Activated CD4-positive, alpha-beta memory T cell treated with anti-CD3 and anti-CD28 coated beads, Interleukin-2, amount 10 ng/mL, durations not matched to agents 7 days and 5 days (primary cell): ENCODE measurements at places on chromosomes 4 and X. TPM values are rescaled to one million over a fixed set of nuclear protein-coding genes. Genes with fewer than 3 reads are reported as not detected.

- H3K36me3 ChIP-seq = no peaks in the 10 kb centered on the region
- no peak for DNase-seq
- H3K4me1 ChIP-seq = peaks cover 13% of the 10 kb centered on the region
These were observed 57.1 kb upstream of the NKAP start for GRCh38 chrX:120000490-120001246.

GRCh38 chr4:53921856-53922255 lies 142.5 kb downstream of the CHIC2 start:
- no peak overlapping the region for H3K4me3 ChIP-seq
- H3K4me1 ChIP-seq = no peaks in the 10 kb centered on the region
- H3K27me3 ChIP-seq = peaks cover 19% of the 10 kb centered on the region
- no peaks in the 10 kb centered on the region for H3K36me3 ChIP-seq

DNA sequence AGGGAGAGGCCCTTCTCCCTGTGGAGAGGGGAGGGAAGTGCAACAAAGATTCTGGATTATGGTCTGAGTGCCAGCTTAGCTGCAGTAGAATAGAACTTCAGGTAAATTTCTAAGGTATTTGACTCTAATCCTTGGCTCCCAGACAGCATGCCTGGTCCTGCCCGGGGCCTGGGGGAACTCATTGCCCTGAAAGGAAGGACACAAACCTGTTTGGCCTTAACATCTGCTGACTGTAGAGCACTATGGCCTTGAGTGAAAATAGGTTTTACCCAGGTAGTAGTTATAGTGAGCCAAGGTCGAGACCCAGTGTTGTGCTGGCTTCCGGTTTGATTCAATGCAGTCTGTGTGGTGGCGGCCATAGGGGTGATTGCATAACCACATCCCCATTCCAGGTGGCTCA lies 64.4 kb downstream of the RPS6KA6 start:
- DNase-seq = no peak
- H3K4me1 ChIP-seq = no peaks in the 10 kb centered on the region
- H3K27ac ChIP-seq = no peak overlapping the region
- H3K27me3 ChIP-seq = no peaks in the 10 kb centered on the region
- H3K4me3 ChIP-seq = no peak overlapping the region
- H3K36me3 ChIP-seq = no peaks in the 10 kb centered on the region

DNA sequence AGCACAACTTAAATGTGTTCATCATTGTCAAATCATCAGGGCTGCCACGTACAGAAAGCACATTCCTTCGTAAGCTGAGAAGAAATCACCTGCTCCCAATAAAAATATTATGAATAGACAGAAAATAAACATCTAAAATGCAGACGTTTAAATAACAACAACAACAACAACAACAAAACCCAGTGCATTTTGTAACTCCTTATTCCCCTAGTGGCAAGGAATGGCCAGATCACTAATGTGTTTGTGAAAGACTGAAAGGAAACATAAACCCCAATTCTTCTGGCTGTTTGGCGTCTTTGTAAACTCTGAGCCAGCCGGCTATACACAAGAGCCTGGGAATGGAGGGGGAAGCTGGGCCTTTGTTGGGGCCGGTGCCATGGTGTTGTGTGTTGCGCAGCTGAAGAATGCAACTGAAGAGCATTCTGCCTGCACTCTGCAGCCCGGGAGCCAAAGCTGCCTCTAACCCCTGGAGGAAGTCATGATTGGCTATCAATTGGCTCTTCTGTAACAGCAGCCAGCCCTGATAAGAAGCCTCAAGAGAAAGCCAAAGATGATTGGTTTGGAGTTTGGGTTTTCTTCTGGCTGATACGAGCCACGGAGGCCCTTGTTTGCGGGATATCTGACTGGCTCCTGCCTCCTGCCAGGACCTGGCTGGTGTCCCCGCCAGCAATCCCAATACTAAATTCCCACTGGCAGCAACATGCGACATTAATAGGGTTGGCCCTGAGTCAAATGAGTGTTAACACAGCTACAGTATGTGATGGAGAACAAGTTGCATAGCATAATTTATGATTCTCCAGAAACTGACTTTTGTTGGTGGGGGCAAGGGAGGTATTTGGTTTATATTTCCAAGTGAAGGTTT lies 89.7 kb upstream of the TFDP3 start:
- H3K27me3 ChIP-seq = peaks cover 1% of the 10 kb centered on the region
- H3K4me1 ChIP-seq = no peaks in the 10 kb centered on the region
- no peak overlapping the region for H3K4me3 ChIP-seq
- H3K27ac ChIP-seq = no peak overlapping the region
- H3K36me3 ChIP-seq = no peaks in the 10 kb centered on the region

- H3K27me3 ChIP-seq = no peaks in the 10 kb centered on the region
- DNase-seq = no peak
These were observed 101.1 kb upstream of the TEX13D start for GRCh38 chrX:124231451-124231759.

DNA sequence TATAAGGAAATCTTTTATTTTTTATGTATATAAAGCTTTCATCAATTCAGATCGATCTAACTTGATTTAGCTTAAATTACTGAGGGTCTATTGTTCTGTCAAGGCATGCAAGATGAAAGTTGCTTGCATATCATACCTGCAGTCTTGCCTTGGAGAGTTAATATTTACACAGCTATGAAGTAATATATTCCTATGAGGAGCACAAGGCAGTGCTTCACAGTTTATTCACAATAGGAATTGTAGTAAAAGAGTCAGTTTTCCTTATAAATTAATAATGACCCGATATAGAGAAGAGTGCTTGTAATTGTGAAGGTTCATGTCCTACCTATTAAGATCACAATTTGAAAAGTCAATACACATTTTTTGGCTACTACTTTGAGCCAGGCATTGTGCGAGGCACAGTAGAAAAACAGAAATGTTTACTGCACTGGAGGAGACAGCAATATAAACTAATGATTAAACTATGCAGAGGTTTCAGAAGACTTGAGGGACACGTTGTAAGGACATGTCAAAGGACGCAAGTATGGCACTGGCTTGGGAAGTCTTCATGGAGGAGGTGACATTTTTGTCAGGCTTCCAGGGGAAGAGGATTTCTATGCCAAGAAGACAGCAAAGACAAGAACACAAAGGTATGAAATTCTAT lies 38.8 kb downstream of the REELD1 start:
- no peaks in the 10 kb centered on the region for H3K36me3 ChIP-seq
- H3K4me3 ChIP-seq = no peak overlapping the region
- no peak overlapping the region for H3K27ac ChIP-seq
- H3K27me3 ChIP-seq = no peaks in the 10 kb centered on the region
- no peak for DNase-seq

DNA sequence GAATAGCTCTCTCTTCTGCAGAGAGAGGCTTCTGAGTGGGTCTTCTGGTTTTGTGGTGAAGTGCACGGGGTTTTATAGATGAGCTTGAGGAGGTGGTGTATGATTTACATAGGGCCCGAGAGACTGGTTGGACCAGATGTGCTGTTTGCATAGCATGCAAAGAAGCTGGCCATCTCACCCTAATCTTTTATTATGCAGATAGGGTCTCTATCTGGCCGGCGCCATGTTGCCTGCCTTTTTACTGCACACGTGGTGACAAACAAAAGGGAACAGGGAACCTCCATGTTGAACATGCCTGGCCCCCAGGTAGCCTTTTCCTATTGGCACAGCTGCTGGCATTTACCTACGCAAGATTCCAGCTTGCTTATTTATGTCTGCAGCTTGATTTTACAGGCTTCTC lies 473.3 kb upstream of the FAM47C start:
- no peak overlapping the region for H3K4me3 ChIP-seq
- no peaks in the 10 kb centered on the region for H3K4me1 ChIP-seq
- no peaks in the 10 kb centered on the region for H3K27me3 ChIP-seq
- H3K27ac ChIP-seq = no peak overlapping the region
- no peak for DNase-seq
- no peaks in the 10 kb centered on the region for H3K36me3 ChIP-seq

DNA sequence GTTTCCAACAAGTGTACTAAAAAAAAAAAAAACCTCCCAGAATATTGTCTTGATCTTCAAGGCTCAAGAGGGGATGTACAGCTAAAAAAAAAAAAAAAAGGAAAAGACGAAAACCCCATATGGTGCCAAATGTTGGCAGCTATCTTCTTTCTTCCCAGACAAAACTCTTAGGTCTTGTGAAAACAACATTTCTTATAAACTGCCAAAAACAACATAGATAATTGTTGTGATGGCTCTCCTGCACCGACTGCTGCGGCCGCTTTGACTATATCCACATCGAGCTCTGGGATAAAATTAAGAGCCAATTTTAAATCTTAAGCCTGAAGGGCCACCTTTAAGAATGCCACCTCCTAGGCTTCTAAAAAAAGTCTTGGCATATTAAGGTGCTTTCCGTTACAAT lies 23.5 kb downstream of the PDGFC start:
- no peak overlapping the region for H3K4me3 ChIP-seq
- no peak for DNase-seq
- H3K27me3 ChIP-seq = no peaks in the 10 kb centered on the region
- no peaks in the 10 kb centered on the region for H3K36me3 ChIP-seq
- no peaks in the 10 kb centered on the region for H3K4me1 ChIP-seq

DNA sequence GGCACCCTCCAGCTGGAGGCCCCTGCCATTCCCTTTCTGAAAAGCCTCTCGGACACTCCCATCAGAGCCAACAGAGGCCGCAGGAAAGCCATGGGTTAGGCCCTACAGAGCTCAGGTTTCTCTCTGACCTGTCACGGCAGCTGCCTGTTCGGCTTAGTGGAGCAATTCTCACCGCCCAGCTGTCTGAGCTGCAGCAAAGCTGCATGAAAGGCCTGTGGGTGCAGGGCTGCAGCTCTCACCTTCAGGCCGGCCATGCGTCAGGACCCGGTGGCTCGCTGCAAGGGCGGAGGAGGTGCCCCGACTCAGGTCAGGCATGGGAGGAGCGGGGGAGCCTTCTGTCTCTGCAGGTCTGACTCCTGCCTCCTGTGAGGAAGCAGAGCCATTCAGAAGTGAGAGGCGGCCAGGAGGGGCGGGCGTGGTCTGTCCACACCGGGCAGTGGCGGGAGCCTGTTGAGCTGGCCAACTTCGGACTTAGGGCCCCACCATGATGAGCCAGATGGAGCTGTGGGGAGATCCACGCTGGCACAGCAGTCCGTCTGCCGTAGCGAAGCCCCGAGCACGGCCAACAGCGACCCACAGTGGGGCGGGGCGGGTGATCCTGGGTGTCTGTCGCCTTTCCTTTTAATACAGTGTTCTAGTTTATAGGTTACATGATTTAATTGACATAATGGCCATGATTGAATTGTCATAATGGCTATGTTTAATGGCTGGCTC lies 23.4 kb downstream of the PDE6B start:
- peaks cover 3% of the 10 kb centered on the region for H3K27me3 ChIP-seq
- no peaks in the 10 kb centered on the region for H3K36me3 ChIP-seq
- H3K4me1 ChIP-seq = peaks cover 2% of the 10 kb centered on the region
- H3K27ac ChIP-seq = no peak overlapping the region
- no peak overlapping the region for H3K4me3 ChIP-seq

- no peak overlapping the region for H3K27ac ChIP-seq
- no peaks in the 10 kb centered on the region for H3K4me1 ChIP-seq
- no peaks in the 10 kb centered on the region for H3K36me3 ChIP-seq
- peaks cover 3% of the 10 kb centered on the region for H3K27me3 ChIP-seq
These were observed 283.2 kb downstream of the ANK2 start for GRCh38 chr4:113332701-113333100.

EREG gene
- total RNA-seq = not detected
